Stimulated activated CD8-positive, alpha-beta memory T cell treated with anti-CD3 and anti-CD28 coated beads, Interleukin-15, amount 100 ng/mL, for 4 hours (primary cell): ENCODE measurements at places on chromosomes 3 and 15.

GRCh38 chr15:70034141-70034540 lies 63.6 kb downstream of the TLE3 start:
- no peak for DNase-seq

- no peak for DNase-seq
Measured at GRCh38 chr3:148008591-148008990, 599.4 kb downstream of the ZIC1 start.

DNA sequence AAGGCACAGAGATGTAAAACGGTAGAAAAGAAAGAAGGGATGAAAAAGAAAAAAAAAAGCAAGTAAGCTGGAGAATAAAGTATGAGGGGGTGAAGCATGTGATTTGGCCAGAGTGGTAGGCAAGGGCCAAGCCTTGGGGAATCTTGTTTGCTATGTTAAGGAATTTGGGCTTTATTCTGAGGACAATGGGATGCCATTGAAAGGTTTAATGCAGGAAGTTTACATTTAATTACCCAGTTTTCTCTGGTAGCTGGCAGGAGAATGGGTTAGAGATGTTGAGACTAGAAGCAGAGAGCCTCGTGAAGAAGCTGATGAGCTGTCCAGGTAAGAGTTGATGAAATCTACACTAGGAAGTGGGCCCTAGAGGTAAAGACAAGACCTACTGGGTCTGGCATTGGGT lies 455.9 kb downstream of the PDCD6IP start:
- DNase-seq: no peak

DNA sequence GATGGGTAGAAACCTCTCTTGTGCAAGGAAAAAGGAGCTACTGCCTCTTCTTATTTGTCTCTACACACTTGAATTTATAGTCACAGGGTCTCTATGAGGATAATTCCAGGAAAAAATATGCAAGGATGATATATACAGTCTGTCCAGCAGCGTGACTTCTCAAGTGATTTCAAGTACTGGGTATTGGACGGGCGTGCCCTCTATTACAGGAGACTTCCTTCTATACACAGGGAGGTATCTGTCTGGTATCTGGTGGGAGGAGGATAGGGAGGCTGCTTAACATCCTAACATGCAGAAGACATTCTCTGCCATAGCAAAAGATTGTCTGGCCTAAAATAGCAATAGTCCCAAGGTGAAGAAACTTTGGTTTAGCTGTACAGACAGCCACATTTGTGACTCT lies 146.1 kb downstream of the TPRG1 start:
- DNase-seq: no peak

- no peak for DNase-seq
Measured at GRCh38 chr15:88127432-88127790, 129.1 kb downstream of the NTRK3 start.

GRCh38 chr3:72204452-72204851 lies 419.5 kb upstream of the PROK2 start:
- DNase-seq: no peak

DNA sequence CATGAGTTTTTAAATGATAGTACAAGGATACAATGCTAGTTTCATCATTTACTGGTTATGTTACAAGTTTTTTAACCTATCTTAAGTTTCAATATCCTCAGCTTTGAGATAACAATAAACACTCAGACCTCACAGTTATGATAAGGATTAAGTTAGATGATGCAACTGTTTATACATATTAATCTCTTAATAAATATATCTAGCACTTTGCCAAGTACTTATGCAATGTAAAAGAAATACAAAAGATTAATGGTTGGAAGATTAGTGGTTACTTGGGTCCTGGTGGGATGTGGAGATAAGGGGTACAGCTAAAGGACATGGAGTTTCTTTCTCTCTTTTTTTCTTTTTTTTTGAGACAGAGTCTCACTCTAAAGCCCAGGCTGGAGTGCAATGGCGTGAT lies 12.0 kb downstream of the SPPL2A start:
- DNase-seq: no peak

GRCh38 chr3:77967621-77968020 lies 927.7 kb downstream of the ROBO2 start:
- DNase-seq: no peak

- no peak for DNase-seq
Measured at GRCh38 chr15:57118013-57118799, 199.8 kb downstream of the TCF12 start.

DNA sequence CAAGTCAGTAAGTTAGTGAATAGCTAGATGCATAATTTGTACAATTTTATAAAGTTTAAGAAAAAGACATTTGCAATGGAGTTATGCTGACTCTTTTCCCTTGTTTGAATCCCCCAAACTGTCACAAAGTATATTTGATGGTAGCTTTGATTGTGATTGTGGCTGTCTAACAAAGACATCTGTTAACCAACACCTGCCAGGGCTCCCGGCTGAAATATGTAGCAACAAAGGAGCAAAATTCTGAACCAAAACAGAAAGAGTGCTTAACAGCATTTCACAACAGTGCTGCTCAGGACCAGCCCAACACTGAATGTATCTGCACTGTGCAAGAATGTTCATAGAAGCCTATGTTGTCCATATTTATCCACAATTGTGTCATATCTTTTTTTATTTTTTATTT lies 39.4 kb downstream of the LEO1 start:
- no peak for DNase-seq

DNA sequence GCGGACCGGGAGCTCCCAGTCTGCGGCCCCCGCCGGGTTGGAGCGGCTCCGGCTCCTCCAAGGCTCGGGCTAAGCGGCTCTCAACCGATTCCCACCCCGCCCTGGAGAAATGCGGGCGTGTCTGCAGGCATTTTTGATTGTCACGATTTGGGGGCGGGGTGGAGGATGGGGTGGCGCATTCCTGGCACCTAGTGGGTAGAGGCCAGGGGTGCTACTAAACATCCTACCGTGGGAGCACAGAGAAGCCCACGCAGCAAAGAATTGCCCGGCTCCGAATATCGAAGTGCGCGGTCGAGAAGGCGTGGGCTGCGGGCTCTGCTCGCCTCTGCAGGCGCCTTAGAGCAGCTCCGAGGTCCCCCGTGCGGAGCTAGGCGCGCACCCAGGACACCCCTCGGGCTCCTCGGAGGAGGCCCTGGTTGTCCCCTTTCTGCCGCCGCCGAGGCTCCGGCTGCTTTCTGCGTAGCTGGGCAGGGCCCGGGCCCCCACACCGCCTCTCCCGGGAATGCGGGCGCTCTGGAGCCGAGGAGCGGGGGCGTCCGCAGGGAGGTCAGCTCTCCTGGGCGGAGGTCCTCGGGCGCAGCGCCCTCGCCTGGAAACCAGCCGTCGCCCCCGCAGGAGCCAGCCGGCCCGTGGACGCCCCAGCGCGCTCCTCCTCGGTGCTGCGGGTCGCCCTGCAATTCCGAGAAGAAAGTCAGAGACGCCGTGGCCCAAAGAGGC lies 16.5 kb upstream of the LAMP3 start:
- peak; percentile 26 for DNase-seq

- no peak for DNase-seq
Measured at GRCh38 chr3:8443829-8444791, 57.5 kb upstream of the LMCD1 start.

- no peak for DNase-seq
Measured at GRCh38 chr15:34616613-34617012, 33.2 kb upstream of the GOLGA8B start.

DNA sequence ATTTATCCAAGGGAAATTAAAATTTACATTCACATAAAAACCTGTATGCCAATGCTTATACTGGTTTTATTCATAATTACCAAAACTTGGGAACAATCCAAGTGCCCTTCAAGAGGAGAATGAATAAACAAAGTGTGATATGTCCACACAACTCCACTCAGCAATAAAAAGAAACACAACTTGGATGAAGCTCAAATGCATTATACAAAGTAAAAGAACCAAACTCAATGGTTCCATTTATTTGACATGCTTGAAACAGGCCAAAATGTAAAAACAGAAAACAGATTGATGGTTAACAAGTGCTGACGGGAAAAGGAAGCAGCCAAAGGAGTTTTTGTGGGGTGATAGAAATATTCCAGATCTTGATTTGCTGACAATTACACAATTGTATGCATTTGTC lies 23.5 kb downstream of the OCA2 start:
- DNase-seq: no peak

DNA sequence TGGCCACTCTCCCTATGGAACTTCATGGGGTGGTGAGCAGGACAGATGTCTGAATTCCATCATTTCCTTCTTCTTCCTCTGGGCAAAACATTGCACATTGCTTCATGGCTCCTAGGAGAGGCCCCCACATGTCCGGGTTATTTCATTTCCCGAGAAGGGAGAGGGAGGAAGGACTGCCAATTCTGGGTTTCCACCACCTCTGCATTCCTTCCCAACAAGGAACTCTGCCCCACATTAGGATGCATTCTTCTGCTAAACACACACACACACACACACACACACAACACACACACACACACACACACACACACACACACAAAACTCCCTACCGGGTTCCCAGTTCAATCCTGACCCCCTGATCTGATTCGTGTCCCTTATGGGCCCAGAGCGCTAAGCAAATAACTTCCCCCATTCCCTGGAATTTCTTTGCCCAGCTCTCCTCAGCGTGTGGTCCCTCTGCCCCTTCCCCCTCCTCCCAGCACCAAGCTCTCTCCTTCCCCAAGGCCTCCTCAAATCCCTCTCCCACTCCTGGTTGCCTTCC lies 1.9 kb downstream of the RHO start:
- DNase-seq: no peak

DNA sequence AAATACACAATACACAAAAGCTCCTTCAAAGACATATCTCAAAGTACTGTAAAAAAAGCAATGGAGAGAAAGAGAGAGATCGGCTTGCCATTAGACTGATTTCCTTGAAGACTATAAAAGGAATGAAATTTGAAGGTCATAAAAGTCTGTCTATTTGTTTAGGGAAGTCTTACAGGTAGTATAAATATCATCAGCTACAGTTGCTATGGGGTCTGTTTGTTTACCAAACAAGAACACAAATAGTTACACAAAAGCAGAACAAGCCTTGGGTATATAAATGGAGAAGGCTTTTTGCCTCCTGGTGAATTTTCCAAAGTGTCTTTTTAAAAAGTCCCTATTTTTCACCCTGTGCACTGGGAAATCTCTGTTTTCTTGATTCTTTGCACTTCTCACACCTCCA lies 552.3 kb downstream of the FOXP1 start:
- DNase-seq: no peak

DNA sequence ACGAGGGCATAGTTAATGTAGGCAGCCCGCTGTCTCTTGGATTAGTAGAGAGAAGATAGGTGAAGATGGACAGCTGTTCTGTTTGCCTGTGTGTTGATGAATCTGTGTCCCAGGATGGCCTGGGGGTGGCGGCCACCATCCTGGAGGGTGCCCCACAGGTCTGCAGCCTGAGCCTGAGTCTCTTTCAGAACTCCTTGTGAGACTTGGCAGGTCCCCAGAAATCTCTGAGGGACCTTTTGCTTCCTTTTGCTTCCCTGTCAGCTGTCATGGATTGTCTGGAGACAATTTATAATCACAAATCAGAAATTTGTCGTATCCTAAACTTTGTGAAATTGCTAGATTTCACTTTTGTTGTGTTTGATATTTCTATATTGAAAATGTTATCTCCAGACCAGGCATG lies 17.4 kb downstream of the FAN1 start:
- DNase-seq: no peak

DNA sequence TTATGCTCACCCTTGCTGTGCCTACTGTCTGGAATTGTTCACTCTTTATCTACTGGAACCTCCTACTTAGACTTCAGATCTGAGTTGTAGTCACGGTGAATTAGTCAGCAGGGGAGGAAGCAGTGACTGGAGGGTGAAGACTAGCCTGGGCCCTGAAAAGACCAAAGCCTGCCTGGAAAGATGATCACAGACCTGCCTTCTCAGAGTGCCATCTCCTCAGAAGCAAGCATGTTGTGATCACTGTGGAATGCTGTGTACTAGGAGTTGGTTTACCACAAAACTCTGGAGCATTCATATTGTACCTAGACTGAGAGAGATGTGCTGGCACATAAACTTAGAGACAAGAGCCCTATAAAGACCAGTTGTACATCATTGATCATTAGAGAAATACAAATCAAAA lies 100.7 kb upstream of the SCN10A start:
- DNase-seq: no peak

- DNase-seq: no peak
Measured at GRCh38 chr3:117820658-117821299, 1111.2 kb downstream of the TUSC7 start.

DNA sequence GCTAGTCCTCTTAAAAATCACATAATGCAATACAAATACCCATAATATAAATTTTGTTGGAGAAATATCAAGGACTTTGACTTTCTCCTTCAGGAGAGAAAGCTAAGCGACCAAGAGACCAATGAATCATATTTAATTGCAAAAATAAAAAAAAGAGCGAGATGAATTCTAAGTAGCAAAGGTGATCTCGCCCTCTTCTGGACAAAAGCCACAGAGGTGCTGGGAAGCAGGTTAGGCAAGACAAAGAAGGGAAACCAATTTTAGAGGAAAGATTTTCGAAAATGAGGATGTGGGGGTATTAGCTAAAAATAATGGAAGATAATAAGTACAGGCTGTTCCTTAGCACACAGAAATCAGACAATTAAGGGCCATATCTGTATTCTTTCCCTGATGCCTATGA lies 111.4 kb upstream of the PLAAT1 start:
- no peak for DNase-seq

DNA sequence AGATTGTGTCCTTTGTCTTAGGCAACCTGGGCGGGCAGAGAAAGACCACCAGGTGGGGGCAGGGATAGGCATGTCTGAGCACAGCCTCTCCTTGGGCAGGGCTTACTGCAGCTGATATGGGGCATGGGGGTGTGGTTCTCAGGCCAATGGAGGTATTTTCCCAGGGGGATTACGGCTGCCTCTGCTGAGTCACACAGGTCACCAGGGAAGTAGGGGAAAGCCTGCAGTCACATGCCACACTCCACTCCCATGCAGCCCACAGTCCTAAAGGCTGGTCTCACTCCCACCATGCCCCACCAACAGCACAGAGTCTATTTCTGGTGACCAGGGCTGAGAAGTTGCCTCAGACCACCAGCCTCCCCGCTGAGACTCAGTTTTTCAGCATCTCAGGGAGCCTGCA lies 466.4 kb downstream of the DIPK2A start:
- DNase-seq: no peak

GRCh38 chr15:34799149-34800101 lies 4.1 kb upstream of the ACTC1 start:
- no peak for DNase-seq

- no peak for DNase-seq
Measured at GRCh38 chr3:156818273-156818651, 7.9 kb upstream of the LEKR1 start.

GRCh38 chr3:127547761-127548605 lies 42.5 kb downstream of the TPRA1 start:
- peak; percentile 50 for DNase-seq
